ENCODE measurements at places on chromosomes 4 and X.

DNA sequence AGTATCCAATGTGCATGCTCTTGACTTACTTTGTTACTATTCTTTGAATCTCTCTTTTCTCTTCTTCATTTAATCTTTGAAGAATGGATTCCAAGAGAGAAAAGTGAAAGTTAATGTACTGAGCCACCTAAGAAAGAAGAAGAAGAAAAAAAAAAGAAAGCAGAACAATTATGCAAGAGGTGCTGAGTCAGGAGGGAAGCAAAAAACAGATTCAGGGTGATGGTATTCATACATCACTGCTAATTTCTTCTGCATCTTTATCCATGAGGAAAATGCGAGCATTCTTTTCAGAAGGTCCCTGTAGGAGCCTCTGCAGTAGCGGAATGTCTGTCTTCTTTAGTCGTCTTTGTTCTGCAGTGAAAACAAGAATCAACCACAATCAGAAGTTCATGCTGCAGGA lies 43.9 kb downstream of the RASSF6 start:
- no peak for DNase-seq

DNA sequence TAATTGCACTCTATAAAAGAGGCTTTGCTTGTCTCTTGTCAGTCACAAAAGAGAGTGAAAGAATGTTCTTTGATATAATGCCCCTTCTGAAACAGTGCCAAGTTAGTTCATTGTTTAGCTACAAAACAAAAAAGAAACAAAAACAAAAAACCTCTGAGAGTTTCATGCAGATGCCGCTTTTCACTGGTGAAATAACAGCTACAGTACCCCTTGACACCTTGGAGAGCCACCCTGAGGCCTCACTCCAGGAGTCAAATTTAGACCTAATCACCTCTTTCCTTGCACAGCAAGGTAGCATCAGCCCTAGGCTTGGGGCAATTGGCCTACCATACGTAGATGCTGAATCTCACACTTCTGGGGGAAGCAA lies 185.2 kb downstream of the UNC5C start:
- DNase-seq: no peak

- no peak for DNase-seq
Measured at GRCh38 chrX:11351375-11352295, 58.4 kb downstream of the AMELX start.

GRCh38 chrX:47585273-47585672 lies 3.0 kb downstream of the TIMP1 start:
- DNase-seq: no peak

DNA sequence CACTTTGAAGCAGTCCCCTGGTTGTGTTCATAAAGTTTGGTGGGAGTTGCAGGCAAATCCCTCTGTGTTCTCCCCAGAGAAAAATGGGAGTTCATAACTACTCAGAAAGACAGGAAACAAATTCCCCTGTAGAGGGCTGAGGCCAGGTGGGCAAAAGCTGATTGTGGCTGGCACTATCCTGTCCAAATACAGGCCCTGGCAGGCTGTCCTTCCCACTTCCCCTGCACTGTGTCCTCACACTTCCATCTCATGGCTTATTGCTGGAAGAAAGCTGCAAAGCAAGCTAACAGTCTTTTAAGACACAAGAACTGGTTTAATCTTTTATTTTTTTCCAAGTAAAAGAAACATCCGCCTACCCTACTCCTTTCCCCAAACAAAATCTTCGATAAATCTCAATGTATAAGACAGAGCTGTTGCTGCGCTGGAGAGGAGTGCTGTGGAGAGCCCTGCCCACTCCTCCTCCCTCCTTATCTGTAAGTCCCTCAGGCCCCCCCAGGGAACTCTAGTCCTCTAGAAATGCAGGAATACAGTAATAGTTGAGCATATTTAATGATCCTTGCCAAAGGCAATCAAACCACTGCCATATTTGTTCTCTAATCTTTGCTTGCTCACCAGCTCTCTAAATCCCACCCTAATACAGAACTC lies 14.0 kb downstream of the TAPT1 start:
- no peak for DNase-seq

- DNase-seq: no peak
Measured at GRCh38 chr4:159177265-159178150, 74.6 kb downstream of the RAPGEF2 start.

DNA sequence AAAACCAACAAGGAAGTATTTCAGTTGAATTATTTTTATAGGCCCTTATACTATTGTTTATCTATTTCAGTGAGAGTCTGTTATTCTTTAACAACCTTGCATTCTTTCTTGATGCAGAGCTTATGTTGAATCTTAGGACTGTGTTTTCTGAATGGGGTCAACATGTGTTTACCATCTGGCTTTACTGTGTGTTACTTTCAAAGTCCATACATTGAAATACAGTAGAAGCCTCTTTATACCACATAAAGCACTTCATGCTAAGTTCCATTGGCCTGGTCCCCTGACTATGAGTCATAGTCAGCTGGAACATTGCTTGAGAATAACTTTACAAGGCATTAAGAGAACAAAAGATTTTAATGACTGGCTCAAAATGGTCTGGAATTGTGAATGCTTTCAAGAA lies 152.6 kb downstream of the GASK1B start:
- no peak for DNase-seq

- DNase-seq: no peak
Measured at GRCh38 chrX:96102997-96103396, 581.6 kb upstream of the DIAPH2 start.

DNA sequence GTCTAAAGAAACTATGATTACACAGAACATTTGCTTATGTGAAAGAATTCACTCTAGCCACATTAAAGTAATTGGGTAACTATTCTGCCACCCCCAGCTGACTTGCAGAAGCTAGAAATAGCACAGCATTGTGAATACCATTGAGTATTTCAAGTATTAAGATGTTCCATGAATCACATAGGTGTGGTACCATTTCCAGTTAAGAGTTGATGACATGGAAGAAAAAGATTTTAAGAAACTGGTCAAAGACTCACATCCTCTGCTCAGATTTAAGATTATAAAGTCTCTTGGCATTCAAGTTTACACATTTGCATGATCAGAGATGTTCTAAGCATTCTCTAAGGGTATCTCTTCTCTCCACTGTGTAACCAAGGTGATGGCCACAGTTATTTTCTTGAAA lies 287.5 kb downstream of the CAMK2D start:
- DNase-seq: no peak

GRCh38 chr4:111905511-111905910 lies 239.7 kb upstream of the FAM241A start:
- DNase-seq: no peak
